ENCODE measurements at places on chromosomes 5 and 9.
A peak's percentile ranks its signal among the peaks of the same experiment; 100 is the strongest.

GRCh38 chr5:9543311-9543920, 2.5 kb downstream of the SEMA5A start:
- no peak for DNase-seq

DNA sequence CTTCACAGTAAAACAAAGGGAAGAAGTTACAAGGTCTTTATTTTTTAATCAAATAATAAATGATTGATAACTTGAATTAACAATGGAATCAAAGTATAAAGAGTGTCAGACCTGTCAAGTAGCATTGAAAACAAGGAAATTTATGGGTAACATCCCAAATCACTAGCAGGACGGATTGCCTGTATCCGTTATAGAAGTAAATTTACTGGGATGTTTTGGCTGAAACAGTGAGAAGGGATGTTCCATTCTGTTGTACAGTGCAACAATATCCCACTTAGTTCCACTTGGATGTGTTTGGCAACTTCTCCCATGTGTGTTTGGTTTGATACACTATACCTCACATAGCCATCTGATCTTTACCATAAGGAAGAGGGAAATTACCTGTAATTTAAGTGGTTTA, 421.0 kb upstream of the CHD1 start:
- DNase-seq, result no peak

DNA sequence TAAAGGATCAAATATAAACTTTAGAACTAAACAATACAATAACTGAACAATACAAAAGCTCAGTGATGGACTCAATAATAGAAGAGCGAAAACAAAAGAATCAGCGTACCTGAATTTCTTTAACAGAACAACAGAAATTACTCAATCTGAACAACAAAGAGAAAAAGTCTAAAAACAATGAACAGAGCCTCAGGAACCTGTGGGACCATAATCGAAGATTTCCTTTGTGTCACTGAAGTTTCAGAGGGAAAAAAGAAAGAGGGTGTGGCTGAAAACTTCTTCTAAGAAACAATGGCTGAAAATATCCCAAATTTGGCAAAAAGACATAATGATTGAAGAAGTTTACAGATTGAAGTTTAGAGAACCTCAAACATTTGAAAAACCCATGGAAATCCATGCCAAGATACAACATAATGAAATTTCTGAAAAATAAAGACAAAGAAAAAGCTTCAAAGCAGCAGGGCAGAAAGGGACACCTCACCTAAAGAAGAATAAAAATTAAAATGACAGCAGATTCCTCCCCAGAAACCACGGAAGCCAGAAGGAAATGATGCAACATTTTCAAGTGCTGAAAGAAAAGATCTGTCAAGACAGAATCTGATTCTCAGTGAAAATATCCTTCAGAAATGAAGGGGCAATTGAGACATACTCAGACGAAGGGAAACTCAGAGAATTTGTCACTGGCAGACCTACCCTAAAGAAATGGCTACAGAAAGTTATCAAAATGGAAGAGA, 288.8 kb downstream of the ARL15 start:
- no peak for DNase-seq

GRCh38 chr9:128484686-128485413, 19.7 kb upstream of the GLE1 start:
- no peak for DNase-seq

- DNase-seq, result peak; percentile 5
Measured at GRCh38 chr9:104177003-104177611, 83.0 kb downstream of the SMC2 start.

GRCh38 chr5:117013280-117013877, 438.8 kb upstream of the SEMA6A start:
- no peak for DNase-seq

GRCh38 chr9:114504341-114505186, 709 bp downstream of the WHRN start:
- DNase-seq, result no peak

- DNase-seq, result no peak
Measured at GRCh38 chr5:96896806-96897205, 20.5 kb downstream of the ERAP2 start.

- DNase-seq, result no peak
Measured at GRCh38 chr5:78509884-78510769, 138.4 kb downstream of the LHFPL2 start.

DNA sequence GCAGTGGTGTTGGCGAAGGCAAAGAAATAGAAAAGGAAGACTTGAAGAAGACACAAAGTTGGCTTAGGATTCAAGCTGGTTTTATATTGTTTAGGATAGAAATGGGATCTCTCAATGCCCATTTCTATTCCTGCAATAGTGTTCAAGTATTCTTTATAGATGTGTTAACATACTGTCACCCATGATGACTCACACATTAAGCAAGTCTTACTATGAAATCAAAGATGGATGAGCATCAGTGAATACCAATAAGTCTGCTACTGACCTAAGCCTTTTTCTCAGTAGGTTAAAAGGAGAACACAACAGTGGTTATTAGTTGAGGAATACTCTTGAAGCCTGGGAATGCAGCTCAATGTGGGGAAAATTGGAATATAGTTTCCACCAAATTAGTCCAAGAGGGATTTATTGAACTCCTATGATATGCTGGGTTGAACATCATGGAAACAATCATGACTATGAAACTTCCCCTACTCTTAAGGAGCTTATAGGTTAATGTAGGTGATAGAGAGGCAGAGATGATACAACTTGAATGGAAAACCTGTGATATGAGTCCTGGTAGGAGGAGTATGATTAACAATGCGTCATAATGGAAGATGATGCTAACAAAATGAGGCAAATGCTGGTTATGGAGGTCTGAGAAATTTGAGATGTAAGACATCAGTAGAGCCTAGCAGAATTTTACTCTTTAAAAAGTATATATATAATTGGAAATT, 417.1 kb upstream of the DAP start:
- DNase-seq, result no peak

GRCh38 chr9:120873512-120873911, 3.5 kb downstream of the PHF19 start:
- DNase-seq, result peak; percentile 93

DNA sequence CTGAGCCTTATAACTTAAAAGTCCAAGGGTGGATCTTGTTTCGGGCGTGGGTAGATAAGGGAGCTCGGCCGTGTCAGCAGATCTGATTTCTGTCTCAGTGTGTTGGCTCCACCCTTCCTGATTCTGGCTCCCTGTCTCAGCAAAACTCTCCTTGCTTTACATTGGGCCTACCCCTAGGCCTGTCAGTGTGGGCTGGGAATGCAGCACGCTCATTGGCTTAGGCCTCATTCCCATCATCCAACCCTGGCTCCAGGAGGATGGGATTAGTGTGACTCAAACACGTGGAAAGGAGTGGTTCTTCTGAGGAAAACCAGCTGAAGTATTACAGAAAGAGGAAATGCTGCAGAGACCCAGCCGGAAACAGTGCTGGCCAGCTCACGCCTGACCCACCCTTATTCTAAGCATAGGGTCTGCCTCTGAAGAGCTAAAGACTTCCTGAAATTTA, 59.9 kb downstream of the ZFAND5 start:
- no peak for DNase-seq

- no peak for DNase-seq
Measured at GRCh38 chr9:4762886-4763541, 22.0 kb upstream of the AK3 start.

- DNase-seq, result no peak
Measured at GRCh38 chr5:102324714-102325113, 28.6 kb upstream of the SLCO4C1 start.

GRCh38 chr5:154084062-154084639, 45.4 kb downstream of the MFAP3 start:
- DNase-seq, result no peak

DNA sequence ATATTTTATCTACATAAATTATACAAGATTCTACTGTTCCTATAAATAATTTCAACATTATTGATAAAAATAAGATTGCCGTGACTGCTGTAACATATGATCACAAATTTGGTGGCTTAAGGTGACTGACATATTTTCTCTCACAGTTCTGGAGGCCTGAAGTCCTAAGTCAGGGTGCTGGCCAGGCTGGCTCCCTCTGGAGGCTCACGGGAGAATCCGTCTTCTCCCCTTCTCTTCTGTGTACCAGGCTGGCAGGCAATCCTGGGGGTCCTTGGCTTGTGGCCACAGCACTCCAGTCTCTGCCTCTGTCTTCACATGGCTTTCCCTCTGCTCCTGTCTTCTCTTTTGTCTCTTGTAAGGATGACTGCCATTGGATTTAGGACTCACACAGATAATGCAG, 31.7 kb upstream of the IRX2 start:
- no peak for DNase-seq

DNA sequence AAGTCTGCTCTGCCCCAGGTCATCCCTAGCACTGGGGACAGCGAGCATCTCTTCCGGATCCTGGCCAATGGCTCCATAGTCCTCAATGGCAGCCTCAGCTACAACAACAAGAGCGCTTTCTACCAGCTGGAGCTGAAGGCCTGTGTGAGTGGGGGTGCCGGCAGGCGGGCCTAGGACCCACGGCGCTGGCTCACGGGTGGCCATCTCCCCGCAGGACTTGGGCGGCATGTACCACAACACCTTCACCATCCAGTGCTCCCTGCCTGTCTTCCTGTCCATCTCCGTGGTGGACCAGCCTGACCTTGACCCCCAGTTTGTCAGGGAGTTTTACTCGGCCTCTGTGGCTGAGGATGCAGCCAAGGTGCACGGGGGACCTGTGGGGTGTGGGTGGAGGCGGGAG, 25.9 kb downstream of the CDHR2 start:
- DNase-seq, result no peak

GRCh38 chr5:35056686-35057085, 8.9 kb upstream of the AGXT2 start:
- DNase-seq, result no peak

- DNase-seq, result no peak
Measured at GRCh38 chr9:112059966-112060320, 115.2 kb downstream of the SUSD1 start.

GRCh38 chr9:6944896-6945295, 187.1 kb downstream of the KDM4C start:
- no peak for DNase-seq

- no peak for DNase-seq
Measured at GRCh38 chr5:137831526-137831925, 36.1 kb upstream of the MYOT start.

DNA sequence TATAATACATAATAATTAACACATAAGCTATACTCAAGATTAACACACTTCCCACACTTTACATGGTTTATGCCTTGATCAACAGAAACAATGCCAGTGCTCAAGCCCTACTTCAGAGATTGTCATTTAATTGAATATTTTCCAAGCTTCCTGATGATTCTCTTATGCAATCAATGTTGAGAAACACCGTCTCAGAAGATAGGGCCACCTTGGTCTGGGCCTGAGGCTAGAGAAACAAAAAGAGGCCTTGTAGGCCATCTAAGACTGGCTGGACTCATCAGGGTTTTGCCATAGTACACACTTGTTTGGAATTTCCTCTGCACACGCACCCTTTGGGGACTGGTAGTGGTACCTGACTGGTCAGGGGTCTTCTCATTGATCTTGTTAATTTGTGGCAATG, 16.3 kb downstream of the C9orf152 start:
- no peak for DNase-seq

- no peak for DNase-seq
Measured at GRCh38 chr9:15606643-15607472, 54.0 kb downstream of the CCDC171 start.

DNA sequence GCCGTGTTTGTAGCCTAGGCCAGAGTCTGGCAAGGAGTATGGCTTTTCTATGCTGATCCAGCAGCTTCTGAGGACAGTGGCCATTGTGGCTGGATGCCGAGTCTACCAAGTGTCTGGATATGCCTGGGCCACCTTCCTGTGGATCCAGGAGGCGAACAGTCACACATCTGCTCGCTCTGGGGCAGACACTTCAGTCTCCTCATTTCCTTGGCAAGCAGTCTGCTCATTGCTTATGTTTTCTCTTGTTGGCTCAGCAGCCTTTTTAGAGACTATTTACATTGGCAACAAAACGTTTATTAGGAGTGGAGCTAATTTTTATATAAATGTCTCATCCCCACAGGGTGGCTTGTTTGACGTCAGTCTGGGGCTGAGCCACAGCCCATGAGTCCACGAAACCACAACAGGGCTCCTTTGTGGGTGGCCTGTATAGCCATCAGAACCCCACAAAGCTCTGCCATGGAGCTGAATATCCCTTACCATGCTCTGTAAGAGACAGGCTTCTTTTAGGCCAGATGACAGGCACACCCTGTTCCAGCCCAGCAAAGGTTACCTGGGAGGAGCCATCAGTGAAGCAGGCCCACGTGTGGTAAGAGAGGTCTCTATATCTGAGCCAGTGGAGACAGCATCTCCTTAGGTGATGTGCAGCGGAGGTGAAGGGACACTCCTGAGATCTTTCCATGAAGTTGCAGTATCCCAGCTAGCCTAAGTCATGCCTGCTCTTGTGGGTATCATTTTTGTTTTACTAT, 221.7 kb downstream of the DIRAS2 start:
- DNase-seq, result no peak

GRCh38 chr5:36624277-36624676, 17.9 kb downstream of the SLC1A3 start:
- DNase-seq, result no peak

GRCh38 chr5:27450607-27451006, 412.2 kb upstream of the CDH9 start:
- DNase-seq, result no peak

- DNase-seq, result no peak
Measured at GRCh38 chr5:1184481-1184880, 16.9 kb upstream of the SLC6A19 start.

DNA sequence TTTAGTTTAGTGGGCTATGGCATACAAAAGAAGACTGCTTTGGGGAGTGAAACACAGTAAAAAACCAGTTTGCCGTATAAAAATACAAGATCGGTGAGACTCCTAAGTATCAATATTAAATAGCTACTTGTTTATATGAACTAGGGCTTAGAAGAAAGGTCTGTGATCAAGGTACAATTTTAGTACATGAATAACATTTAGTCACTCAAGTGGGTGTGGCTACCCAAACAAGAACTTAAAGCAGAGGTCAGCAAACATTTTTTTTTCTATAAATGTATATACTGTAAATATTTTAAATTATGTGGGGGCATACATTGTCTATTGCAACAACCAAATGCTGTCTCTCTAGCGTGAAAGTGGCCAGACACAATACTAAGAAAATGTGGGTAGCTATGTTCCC, 1452.5 kb upstream of the NUDT12 start:
- DNase-seq, result no peak

- no peak for DNase-seq
Measured at GRCh38 chr9:100074093-100074492, 24.7 kb downstream of the ERP44 start.

DNA sequence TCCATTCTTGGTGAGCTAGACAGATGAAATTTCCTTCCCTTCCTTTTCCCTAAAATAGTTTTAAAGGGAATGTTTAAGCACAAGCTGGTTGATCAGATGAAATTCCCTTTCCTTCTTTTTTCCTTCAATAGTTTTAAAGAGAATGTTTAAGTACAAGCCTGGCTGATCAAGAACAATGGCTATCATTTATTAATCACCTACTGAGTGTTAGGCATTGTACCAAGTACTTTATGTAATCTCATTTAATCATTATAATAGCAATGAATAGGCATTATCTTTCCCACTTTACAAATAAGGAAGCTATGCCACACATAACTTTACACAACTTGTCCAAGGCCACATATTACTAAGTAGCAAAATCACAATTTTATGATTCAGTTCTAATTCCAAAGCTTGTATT, 152.0 kb upstream of the ACOT12 start:
- no peak for DNase-seq

Data from NT2/D1 (cell line).